ENCODE measurements at places on chromosomes 3 and 15. TPM values are rescaled to one million over a fixed set of nuclear protein-coding genes. Genes with fewer than 3 reads are reported as not detected.

GRCh38 chr3:49238274-49239127 lies 38.5 kb downstream of the C3orf62 start:
- peaks cover 6% of the 10 kb centered on the region for H3K4me1 ChIP-seq
- H3K27ac ChIP-seq: peak overlapping the region; percentile 64
- no peaks in the 10 kb centered on the region for H3K27me3 ChIP-seq
- H3K4me3 ChIP-seq: no peak overlapping the region
- no peak for DNase-seq

GRCh38 chr3:112858410-112859069 lies 11.9 kb upstream of the CD200R1L start:
- peak overlapping the region; percentile 37 for H3K27ac ChIP-seq
- no peaks in the 10 kb centered on the region for H3K27me3 ChIP-seq
- H3K4me3 ChIP-seq: no peak overlapping the region
- H3K4me1 ChIP-seq: peaks cover 31% of the 10 kb centered on the region
- no peak for DNase-seq

DNA sequence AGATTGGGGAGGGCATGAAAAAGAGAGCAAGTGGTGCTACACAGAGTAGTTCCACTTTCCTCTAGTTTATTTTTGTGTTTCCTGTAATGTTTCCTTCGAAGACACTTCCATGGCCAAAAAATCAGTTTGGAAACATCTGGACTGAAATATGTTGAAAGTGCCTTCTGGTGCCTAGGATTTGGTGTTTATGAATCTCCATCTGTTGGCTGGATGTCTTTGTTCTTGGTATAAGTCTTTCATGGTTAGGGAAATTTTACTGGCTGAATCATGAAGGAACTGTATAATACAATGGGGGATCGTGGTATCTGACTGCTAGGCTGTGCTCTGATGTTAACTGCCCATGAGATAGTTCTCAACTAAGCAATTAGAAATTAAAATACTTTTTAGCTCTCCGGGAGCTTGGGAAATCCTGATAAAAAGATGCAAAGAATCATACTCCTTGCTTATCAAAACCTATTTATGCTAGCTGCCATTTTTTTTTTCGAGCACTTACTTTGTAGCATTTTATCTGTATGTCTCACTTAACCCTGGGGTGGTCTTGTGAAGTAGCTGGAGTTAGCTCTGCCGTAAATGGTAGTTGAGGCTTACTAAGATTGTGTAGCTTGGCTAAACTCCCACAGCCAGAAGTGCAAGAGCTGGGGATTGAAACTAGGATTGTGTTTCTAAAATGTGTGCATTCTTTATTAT lies 21.9 kb downstream of the AKAP13 start:
- peaks cover 58% of the 10 kb centered on the region for H3K4me1 ChIP-seq
- DNase-seq: no peak
- no peak overlapping the region for H3K27ac ChIP-seq

DNA sequence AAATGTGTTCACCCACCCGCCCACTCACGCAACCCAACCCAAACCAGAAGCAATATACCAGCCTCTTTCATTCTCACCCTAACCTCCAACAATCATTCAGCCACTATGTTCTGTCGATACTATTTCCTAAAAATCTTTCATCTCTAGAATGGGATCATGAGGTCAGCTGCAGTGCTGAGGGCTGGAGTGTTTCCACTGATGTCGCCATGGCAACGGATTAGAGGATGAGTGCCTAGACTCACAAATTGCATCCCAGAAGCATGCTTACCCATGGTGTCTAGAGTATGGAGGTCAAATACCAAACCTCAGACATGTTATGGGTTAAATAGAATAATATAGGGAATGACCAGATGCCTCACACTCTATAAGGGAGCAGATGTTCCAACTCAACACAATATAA lies 138.5 kb downstream of the GABRB3 start:
- H3K36me3 ChIP-seq: no peaks in the 10 kb centered on the region
- no peak overlapping the region for H3K27ac ChIP-seq
- DNase-seq: no peak
- no peak overlapping the region for H3K4me3 ChIP-seq
- no peaks in the 10 kb centered on the region for H3K27me3 ChIP-seq

DNA sequence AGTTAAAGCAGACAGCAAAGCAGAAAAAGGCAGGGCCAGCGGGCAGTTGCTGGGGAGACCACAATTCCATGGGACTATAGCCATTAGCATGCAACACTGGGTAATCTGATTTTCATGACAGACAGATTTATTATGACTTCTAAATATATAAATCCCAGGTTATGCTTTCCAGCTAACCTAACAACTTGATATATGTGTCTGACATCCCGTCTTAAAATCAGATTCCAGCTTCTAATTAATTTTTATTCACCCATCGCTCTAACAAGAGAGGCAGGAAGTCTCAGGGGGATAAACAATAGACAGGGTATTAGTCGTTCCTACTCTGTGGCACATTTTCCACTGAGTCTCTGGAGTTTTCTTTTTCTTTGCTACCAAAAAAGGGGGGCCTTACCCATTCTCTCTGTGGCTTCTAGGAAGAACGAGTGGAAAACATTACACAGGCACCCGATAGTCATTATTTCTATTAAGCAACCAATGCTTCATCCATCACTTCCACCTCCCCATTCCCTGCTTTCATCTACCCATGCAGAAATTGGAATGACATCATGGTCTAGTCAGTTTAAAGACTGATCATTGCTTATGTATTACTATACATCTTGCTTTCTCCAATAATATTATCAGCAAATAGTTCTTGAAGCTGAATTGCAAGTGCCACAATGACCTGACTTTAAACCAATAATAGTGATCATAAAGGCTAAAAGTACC lies 173.1 kb downstream of the FHIT start:
- no peaks in the 10 kb centered on the region for H3K4me1 ChIP-seq
- no peaks in the 10 kb centered on the region for H3K36me3 ChIP-seq
- no peak overlapping the region for H3K27ac ChIP-seq
- DNase-seq: no peak
- no peak overlapping the region for H3K4me3 ChIP-seq

GRCh38 chr3:71311661-71312046 lies 271.9 kb downstream of the FOXP1 start:
- no peaks in the 10 kb centered on the region for H3K27me3 ChIP-seq
- H3K4me3 ChIP-seq: no peak overlapping the region
- no peak overlapping the region for H3K27ac ChIP-seq

GRCh38 chr15:29124581-29125381 lies 144.8 kb downstream of the NSMCE3 start:
- H3K36me3 ChIP-seq: no peaks in the 10 kb centered on the region
- no peaks in the 10 kb centered on the region for H3K27me3 ChIP-seq
- H3K27ac ChIP-seq: no peak overlapping the region
- no peaks in the 10 kb centered on the region for H3K4me1 ChIP-seq
- no peak for DNase-seq
- H3K4me3 ChIP-seq: no peak overlapping the region

DNA sequence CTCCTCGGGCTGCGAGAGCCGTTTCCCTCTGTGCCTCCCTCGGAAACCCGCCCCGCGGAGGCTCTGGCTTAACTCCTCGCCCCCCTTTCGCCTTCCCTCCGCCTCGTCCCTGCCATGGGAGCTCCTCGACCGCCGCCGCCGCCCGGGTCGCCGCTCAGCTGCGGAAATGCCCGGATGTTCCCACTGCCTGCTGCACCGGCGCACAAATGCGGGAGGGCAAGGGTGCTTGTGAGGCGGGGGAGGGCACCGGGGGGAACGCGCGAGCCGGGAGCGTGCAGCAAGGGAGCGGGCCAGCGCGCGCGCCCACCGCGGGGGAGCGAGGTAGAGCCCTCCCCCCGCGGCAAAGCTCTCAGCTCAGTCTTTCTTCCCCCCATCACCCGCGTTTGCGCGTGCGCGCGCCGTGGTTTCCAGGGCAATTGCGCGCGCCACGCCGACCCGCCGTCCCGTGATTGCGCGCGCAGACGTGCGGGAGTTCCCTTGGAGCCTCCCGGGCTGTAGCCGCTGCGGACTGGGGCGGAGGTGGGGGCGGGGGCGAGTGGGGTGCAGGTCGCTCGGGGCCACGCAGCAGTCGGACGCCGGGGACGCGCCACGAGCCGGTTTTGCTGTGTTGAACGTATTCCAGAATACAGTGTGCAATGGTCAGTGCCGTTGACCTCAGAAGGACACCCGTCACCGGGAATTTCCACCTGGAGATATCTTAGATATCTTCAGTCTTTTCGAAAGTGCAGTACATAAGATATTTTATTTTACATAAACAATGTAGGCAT lies at the start of gene DMXL2:
DMXL2 (minus strand) TSS at position 168 of the 767 bp plus-strand sequence. CDS start 226 bp downstream, outside the sequence.
- DNase-seq: peak; percentile 74
- peaks cover 34% of the 10 kb centered on the region for H3K27me3 ChIP-seq
- no peaks in the 10 kb centered on the region for H3K36me3 ChIP-seq
- H3K4me3 ChIP-seq: peak within 1 kb of the TSS; percentile 85
- H3K4me1 ChIP-seq: peaks cover 14% of the 10 kb centered on the region

GRCh38 chr15:78988361-78988911 lies 43.6 kb upstream of the CTSH start:
- no peaks in the 10 kb centered on the region for H3K36me3 ChIP-seq
- peak; percentile 47 for DNase-seq
- H3K27me3 ChIP-seq: peaks cover 11% of the 10 kb centered on the region
- peaks cover 15% of the 10 kb centered on the region for H3K4me1 ChIP-seq
- H3K4me3 ChIP-seq: no peak overlapping the region

THAP10 gene
- total RNA-seq: 0.15 TPM

MITF gene
- total RNA-seq: not detected

CBLB gene
- total RNA-seq: 76.3 TPM

BLM gene
- 59.4 TPM for total RNA-seq

FAH gene
- total RNA-seq: 42.5 TPM
